ENCODE measurements at places on chromosomes 6 and 20. TPM values are rescaled to one million over a fixed set of nuclear protein-coding genes. Genes with fewer than 3 reads are reported as not detected.

DNA sequence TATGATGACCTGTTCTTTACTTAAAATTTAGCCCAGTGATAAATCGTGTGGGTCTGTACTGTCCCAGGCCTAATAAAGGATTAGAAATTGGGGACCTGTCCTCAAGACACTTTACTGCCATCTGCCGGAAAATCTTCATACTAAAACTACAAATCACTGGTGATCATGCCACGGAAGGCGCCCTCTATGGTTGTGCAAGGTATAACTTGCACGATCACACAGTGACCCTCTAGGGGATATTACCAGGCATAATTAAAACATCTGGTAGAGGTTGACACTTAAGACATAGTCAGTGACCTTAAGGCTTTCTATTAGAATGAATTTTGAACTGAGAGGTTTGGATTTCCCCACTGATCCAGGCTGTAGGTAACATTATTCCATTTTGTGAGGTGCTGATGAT lies 172.6 kb downstream of the BMP2 start:
- no peak for DNase-seq

The VGLL2 gene
- total RNA-seq, result not detected

The HSPA12B gene
- total RNA-seq, result 64.8 TPM

The ROS1 gene
- total RNA-seq, result not detected

DNA sequence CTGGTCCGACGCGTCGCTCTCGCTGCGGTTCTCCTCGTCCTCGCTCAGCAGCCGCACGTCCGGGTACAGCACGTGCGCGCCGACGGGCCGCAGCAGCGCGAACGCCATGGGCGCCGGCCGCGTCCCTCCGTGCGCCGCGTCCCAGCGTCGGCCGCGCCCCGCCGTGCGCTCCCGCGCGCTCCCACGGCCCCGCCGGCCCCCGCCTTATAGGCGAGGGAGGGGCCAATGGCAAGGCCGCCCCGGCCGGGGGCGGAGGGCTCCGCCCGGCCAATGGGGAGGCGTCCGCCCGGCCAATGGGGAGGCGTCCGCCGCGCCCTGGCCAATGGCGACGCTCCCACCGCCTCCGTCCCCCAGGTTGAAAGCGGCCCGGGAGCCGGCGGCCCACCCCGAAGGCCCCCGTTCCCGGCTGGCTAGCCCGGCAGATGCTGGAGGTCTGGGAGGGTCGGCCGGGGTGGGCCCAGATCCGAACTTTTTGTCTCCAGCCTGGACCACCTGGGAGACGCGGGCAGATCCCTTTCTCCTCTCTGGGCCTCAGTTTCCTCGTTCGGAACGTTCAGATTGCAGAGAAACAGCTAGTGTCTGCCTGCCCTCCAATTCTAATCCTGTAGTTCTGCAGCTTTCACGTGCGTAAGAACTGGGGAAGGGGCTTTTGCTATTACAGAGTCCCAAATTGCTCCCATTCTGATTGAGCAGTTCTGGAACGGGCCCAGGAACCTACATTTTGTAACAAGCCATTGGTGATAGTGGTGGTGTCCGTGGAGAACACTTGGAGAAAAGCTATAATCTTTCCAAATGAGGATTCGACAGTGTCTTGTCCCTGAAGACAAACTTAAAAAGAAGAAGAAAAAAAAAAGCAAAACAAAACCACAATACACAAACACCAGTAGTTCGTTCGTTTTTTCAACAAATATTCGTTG lies at the start of gene TCF15:
TCF15 (minus strand) TSS at position 180 of the 917 bp plus-strand sequence; CDS start at position 108, 72 bp downstream.
- DNase-seq, result no peak

The CCN6 gene
- not detected for total RNA-seq

DNA sequence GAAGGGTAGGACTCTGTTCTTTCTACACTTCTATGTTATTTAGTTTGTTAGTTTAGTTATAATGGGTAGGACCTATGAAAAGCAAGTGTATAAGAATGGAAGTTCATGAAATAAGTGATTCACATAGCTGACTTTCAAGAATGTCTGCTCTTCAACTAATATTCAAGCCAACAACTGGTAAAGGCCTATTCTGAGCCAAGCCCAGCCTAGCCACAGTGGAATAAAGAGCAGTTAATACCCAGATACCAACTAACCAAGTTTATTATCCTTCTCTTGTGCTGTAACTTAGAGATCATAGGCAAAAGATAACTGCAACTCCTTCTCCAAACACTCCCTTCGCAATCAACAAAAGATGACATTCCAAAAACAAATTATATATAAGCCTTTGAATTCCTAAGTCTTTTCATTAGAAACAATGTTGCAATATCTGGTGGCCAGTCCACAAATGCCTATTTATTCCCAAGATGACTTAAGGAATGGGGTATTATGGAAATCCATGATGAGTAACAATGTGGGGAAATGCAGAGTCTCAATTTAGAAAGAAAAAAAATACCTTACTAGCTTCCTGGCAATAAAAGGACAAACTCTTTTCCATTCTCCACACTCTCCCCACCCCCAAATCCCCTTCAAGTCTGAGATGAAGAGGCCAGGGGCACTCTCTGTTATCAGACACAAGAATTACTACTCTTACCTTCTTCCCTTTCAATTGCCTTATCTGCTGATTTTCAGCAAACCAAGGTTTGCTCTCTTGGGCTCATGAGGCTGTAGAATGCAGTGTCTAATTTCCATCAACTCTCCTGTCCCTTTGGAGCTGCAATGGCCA lies 27.4 kb downstream of the BTBD9 start:
- DNase-seq, result no peak

The CLVS2 gene
- total RNA-seq, result not detected

The FAM217A gene
- not detected for total RNA-seq

GRCh38 chr6:168155821-168156741 lies 77.1 kb upstream of the FRMD1 start:
- no peak for DNase-seq

DNA sequence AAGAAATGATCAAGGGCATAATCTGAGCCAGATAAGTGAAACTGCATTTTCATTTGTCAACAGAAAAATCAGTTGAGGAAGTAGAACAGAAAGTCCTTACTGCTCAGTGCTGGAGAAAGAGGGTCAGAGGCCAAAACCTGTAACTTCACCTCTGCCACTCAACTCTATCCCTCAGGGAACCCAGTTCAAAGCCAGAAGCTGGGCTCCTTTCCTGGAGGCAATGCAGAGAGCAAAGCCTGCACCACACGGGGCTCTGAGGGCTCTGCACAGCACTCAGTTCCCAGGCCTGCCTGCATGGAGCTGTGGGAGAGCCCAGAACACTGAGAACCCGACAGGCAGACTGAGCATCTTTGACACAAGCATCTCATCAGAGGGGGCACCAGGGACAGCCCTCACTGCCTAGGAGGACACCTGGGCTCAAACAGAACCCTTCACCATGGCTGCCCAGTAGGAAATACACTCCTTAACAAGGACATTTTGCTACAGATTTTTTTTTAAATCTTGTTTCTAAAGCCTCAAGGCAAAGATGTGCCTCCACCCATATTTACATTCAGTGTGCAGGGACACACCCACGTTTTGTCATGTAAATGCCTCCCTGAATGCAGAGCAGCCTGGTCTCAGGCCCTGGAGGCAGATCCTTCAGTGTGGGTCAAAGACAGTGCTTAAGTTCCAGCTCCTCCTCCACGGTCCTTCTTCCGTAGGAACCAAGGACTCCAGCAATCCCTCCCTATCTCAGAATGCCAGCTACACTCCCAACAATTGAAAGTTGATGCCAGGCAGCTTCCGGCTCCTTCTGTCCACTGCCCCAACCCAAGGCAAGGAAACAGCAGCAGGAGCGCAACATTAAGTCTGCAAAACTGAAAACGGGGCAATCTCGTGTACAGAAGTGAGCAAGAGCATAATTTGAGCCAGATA lies 6.6 kb downstream of the RNASET2 start:
- no peak for DNase-seq

The NQO2 gene
- 7.7 TPM for total RNA-seq

The TPX2 gene
- not detected for total RNA-seq

DNA sequence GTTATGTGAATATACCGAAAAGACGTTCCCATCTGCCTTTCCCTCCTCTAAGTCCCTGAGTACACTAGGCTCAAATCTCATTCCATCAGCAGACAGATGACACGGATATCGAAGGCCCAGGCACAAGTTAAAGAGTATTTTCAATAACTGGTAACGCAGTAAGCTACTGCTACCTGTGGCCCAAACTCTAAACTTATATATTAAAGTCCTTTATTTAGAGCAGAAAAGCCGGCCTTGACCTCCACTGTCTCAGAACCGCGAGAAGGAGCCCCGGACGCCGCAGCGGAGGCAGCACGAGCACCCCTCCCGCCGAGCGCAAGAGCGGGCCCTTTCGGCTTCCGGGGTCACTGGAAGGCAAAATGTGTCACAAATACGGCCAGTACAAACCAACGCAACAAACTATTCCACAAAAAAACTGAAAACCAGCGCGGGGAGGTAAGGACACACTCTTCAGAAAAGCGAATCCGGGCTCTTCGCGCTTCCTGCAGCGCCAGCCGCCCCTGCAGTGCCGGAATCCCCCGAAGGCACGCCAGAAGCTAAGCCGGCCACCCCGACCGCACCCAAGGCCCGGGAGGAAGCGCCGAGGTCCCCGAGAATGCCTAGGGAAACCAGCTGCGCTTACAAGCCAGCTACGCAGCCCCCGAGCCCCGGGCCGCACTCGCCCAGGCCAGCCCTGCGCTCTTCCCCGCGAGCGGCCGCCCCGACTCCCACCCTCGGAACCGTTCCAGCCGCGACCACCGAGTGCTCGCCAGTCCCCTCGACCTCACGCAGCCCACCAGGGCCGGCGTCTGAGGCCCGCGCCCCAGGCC lies 681 bp downstream of the DIDO1 start:
- DNase-seq, result no peak

- DNase-seq, result peak; percentile 30
These were observed 214.6 kb downstream of the SMOC2 start for GRCh38 chr6:168655462-168656152.

GRCh38 chr6:131954059-131954774 lies 3.0 kb upstream of the CCN2 start:
- no peak for DNase-seq

DNA sequence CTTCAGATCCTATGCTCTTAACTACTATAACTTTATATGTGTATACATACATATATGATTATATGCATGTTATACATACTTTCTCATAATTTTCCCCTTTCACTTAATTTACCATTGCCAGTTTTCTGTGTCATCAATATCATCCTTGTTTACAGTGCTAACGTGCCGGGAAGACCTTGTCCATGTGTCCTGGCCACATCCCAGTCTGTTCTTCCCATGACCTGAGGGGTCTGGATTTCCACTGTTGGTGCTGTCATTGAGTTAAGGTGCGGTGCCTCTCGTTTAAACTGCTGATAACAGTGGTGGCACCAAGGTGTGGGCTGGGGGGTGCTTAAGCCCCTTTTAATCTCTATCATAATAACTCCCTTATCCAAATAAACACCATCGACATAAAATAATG lies 8.5 kb upstream of the SDCBP2 start:
- no peak for DNase-seq

The TFAP2D gene
- not detected for total RNA-seq

The OLIG3 gene
- total RNA-seq, result not detected
